ENCODE measurements at places on chromosomes 1 and 21. TPM values are rescaled to one million over a fixed set of nuclear protein-coding genes. Genes with fewer than 3 reads are reported as not detected.

Gene DAB1
- total RNA-seq, result 0.47 TPM

Gene DISP3
- not detected for total RNA-seq

Gene DNM3
- 3.1 TPM for total RNA-seq

GRCh38 chr1:205224736-205225135 is 3.0 kb upstream of the TMCC2 start:
- no peak for DNase-seq

GRCh38 chr1:17837233-17838030 is 82.3 kb downstream of the ACTL8 start:
- no peak for DNase-seq

- peak; percentile 94 for DNase-seq
Measured at GRCh38 chr1:51519865-51520699, 1.0 kb upstream of the EPS15 start.

DNA sequence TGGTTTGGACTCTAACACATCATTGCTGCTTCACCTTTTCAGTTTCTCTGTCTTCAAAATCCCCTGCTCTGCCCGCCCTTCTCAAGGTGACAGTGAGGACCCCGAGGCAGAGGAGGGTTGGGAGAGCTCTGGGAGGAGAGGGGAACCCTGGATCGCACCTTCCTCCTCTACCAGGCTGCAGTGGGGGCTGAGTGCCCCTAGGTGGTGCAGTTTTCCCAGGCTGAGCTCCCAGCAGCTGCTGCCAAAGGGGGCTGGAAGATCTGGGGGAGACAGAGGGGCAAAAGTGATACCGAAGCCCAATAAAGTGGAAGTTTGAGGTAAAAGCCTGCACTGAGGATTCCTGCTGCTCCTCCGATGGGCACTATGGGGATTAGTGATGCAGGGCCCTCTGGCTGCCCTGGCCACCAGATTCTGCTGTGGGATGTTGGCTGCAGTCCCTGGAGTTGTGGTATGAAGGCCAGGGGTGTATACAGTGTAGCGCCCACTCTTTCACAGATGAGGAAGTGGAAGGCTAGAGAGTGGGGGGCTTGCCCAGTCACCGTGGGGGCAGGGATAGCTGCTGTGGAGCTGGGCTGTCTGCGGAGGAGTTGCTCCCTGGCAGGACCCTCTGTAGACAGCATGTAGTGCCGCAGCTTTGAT is 40.7 kb upstream of the SCMH1 start:
- peak; percentile 17 for DNase-seq

DNA sequence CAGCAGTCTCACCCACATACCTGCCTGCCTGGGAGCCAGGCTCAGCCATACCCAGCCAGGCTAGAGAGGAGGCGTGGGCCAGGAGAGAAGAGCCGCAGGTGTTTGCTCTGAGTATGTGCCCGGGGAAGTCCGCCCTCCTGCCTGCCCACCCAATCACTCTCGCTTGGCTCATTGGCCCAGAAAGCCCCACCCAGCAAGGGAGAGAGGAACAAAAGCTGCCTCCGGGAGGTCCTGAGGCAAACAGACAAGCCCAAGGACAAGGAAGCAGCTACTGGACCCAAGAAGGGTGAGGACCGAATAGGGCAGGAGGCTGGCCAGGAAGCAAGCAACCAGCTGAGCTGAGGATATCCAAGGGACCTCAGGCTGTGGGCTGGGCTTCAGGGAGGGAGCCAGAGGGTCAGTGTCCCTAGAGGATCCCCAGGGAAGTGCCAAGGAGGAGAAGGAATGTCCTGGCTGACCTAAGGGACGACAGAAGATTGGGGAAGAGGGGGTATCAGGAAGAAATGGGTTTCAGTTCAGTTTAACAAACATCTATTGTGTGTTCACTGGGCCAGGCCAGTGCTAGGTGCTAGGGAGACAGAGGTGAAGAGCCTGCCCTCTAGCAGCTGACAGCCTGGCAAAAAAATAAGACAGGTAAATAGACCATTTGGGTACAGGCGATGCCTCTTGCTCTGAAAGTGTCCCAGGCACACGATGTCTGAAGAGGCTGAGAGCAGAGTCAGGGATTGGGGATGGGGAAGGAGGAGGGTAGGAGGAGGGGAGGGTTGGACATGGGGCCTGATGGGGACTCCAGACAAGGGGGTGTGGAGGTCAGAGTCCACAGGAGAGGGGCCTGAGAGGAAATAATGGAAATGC is at the start of gene GJB4:
Gene GJB4 (plus strand): TSS at position 238 of the 855 bp plus-strand sequence. CDS start 1,515 bp downstream, outside the sequence.
- DNase-seq, result peak; percentile 26

DNA sequence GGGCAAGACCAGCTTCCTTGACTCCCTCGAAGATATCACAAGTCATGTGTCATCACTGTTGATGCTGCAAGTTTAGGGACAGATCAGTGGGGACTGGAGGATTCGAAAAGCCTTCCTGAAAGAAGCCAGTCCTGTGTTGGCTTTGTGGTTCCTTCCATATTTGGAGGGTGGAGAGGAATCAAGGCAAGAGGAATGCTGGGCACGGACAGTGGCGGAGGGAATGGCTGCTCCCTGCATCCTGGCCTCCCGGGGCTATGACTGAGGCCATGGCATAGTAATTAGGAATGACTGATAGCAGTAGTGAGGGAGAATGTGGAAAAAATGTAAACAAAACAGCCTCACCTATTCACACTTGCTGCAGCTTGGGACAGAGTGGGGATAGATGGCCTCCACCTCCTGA is 36.4 kb downstream of the VANGL1 start:
- peak; percentile 65 for DNase-seq

DNA sequence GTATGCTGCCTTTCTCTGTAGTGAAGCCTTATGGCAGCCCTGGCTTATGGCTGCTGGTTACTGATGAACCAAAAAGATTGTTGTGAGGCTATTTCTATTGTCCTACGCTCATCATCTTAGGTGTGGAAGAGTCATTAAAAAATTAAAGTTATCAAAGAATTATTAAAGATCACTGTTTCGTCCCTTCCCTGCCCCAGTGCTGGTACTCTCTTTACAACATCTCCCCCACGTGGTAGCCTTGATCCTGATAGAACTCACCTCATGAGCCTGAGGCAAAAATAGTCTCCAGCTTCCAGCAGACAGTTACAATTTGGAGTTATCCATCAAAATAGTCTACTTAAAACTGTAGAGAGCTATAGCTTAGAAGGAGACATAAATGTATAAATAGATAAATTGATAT is 201.5 kb downstream of the S1PR1 start:
- peak; percentile 31 for DNase-seq

GRCh38 chr1:12229386-12229834 is 420 bp upstream of the VPS13D start:
- no peak for DNase-seq

DNA sequence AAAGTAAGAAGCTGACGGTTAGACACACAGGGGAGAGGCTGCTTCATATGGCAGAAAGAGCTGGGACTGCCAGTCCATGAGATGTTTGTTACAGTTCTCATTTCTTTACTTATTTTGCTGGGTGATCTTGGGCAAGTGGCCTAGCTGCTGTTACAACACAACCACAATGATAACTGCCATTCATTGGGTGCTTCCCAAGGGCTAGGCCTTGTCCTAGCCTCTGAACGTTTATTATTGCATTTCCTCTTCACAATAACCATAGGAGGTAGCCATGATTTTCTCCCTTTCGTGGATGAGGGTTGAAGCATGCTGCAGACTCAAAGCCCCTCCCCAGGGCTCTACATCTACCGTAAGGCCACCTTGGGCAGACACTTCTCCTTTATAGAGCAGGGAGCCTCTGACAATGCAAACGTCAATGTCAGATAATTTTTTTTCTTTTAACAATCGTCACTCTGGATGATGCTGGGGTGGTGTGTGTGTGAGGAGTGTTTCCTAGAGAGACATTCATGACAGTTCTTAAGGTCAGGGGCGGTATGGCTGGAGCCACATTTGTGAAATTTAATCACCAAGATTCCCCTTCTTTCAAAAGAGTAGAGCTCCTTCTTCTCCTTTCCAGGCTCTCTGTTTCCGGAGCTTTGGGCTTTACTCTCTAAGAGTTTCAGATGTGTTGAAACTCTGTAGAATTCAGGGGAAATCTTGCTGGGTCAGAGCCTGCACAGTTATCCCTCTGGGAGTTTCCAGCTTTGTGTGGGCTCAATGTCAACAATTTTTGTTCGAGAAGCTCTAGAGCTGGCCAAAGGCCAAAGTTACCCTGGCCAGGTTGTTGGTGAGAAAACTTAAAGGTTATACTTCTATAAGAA is 138.5 kb upstream of the SGIP1 start:
- DNase-seq, result no peak

All from M059J (cell line).